ENCODE measurements at places on chromosomes 6 and 20.

GRCh38 chr6:139882234-139882633, 507.8 kb upstream of the CITED2 start:
- no peak for DNase-seq

DNA sequence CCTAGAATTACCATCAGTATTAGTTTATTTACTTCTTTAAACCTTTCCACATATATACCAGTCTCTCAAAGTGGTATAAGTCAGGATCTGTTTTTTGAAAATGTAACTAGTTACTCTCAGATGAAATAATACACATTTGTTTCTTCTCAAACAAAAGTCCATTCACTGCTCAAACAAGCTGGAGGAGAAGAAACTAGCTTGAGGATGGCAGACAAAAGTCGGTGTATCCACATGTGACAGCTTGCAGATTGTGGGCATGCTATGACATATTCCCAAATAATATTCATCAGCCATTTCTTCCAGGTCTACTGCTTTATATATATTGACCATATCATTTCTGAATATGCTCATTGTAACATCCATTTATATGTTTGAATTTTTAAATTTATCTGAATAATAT, 197.4 kb upstream of the KCNQ5 start:
- no peak for DNase-seq

GRCh38 chr6:32853541-32854375, at the start of the genes PSMB9 and TAP1:
Gene PSMB9, plus strand, starts transcription at chr6:32854192. Its CDS starts 38 bp downstream, at chr6:32854230.
Gene TAP1, minus strand, starts transcription at chr6:32853704. Its CDS starts 68 bp downstream, at chr6:32853636.
- peak; percentile 80 for DNase-seq

DNA sequence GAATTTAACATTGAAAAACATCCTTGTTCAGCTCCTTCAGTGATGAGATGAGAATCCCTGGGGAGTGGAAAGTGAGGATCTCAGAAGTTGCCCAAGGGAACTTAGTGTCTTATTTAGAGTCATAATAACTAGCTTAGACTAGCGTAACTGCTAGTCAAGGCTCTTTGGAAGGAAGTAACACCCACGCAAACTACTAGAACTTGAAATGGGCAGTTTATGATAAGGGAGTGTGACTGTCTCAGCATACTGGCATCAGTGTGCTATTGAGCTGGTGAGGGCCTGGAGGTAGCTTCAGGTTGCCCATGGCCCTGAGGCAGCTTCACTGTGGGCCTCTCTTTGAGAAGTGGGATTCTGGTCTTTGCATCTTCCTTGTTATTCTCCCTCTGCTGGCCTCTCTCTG, 40.1 kb downstream of the SLX4IP start:
- no peak for DNase-seq

DNA sequence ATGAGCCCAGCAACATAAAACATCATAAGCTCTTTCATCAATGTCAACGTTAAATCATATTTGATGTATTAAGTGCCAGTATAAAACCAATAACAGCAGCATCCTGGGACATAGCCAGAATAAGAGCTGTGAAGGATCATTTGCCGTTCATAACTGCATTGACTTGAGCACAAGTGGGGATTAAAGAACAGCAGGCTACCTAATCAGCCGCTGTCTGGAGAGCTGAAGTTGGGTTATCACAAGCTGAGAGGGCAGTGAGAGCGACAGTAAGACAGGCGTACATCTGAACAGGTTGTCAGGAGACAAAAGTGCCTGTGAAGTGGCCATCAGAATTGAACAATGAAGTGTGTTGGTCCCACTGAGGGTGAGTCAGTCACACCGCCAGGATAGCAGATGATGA, 269.6 kb downstream of the GRIK2 start:
- DNase-seq: no peak

Data from amniotic stem cell (primary cell).